ENCODE measurements at places on chromosomes 12 and 14.

DNA sequence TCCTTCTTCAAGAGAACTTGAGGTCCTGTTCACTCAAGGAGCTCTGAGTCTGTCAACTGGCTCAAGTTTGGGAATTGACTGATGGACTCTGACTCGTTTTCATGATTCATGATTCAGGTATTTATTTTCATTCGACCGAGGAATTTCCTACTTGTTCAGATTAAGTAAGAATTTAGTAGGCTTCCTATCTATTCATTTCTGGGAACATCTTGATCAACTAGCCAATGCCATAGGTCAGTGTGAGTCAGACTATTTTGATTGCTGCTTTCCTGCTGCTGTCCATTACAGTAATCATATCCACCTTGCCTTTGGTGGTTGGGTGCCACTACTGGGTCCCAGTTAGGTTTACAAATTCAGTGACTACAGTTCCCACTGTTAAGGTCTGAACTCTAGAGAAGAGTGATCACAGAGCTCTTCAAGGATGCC is 6.1 kb downstream of the FAM186A start:
- DNase-seq, result no peak

GRCh38 chr14:61344437-61345150 is 23.2 kb downstream of the PRKCH start:
- no peak for DNase-seq

- no peak for DNase-seq
Measured at GRCh38 chr14:75141967-75142366, 15.1 kb upstream of the NEK9 start.

DNA sequence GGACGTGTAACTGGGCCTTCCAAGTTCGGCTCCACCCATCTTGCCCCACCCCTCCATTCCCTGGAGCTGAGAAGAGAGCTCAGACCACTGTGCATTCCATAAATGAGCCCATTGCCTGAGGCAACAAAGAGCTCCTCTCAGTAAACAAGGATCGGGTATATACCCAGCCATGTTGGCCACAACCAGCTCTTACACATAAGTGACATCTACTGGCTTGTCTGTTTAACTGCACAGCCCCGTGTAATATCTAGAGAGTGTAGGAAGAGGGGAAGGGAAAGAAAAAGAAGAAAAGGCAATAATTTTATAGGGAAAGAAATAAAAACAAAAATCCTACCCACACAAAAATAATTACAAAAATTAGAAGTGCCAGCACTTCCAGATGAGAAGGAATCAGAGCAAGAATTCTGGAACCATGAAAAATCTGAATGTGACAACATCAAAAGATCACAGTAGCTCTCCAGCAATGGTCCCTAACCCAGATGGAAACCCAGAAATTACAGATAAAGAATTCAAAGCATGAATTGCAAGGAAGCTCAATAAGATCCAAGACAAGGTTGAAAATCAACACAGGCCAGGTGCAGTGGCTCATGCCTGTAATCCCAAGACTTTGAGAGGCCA is 308.1 kb downstream of the RPAP3 start:
- DNase-seq, result peak; percentile 59

DNA sequence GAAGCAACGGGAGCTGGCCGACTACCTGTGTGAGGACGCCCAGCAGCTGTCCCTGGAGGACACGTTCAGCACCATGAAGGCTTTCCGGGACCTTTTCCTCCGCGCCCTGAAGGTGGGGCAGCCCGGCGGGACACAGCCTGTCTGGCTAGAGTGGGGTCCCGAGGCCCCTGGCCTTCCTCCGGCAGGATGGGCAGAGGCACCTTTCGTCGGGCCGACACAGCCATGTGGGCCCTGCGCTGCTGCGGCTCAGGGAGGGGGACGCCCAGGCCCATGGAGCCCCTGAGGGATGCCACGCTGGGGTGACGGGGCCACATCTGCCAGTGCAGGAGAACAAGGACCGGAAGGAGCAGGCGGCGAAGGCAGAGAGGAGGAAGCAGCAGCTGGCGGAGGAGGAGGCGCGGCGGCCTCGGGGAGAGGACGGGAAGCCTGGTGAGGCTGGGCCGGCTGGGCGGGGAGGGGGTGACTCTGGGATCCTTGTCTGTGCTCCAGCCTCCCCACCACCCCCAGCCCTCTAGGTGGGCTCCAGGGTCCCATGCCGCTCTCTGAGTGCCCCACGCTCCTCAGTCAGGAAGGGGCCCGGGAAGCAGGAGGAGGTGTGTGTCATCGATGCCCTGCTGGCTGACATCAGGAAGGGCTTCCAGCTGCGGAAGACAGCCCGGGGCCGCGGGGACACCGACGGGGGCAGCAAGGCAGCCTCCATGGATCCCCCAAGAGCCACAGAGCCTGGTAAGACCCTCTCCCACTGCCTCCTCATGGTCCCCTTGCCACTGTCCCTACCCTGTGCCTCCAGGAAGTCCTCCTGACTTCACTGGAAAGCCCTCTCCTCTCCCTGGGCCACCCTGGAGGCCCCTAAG is 10.9 kb upstream of the ADSS1 start:
- no peak for DNase-seq

DNA sequence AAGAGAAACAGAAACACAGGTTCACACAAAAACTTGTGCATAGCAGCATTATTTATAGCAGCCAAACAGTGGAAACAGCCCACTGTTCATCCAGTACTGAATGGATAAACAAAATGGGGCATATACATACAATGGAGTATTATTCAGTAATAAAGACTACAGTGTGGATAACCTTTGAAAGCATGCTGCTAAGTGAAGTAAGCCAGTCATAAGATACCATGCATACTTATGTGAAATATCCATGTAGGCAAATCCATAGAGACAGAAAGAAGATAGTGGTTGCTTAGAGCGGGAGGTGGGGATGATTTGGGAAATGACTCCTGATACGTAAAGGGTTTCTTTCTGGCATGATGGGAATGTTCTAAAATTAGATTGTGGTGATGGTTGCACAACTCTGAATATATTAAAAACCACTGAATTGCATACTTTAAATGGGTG is 99.4 kb downstream of the CRADD start:
- DNase-seq, result no peak

- DNase-seq, result no peak
Measured at GRCh38 chr12:53795927-53796326, 44.1 kb upstream of the CISTR start.

DNA sequence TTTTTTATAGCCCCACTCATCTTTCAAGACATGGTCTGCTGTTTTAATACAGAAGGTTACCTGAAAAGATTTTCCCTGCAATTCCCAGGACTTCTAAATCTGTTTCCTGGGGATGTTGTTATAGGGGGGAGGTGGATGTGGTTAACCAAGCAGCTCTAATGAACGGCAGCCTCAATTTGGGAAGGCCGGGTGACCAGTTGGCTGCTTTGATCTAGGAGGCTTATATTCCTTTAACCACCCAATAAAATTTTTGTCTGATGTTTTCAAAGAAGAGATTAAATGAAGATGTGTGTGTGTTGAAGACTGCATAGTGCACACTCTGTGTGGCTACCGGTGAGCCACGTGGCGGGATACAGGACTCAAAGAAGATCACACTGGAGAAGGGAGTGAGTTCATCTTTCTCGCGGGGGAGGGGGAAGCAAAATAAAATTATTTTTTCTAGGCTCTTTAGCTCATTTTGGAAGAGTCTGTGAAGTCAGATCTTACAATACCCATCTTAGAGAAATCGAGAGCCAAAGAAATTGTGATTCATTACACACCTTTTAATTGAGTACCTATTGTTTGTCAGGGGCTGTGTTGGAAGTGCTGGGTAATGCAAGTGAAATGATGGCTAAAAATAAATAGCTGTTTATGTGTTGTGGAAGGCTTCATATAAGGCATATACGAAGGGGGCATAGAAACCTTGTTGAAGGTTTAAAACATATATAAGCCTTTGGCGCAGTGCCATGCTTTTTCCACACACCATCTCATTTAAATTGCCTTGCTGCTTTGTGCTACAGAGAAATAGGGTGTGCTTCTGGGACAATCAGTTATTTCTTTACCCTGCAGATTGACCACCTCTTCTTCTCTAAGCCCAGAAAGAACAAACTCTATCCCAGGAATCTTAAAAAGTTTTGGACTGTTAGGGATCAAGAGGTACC is 18.5 kb downstream of the ELK3 start:
- no peak for DNase-seq

Data from activated CD4-positive, alpha-beta T cell treated with anti-CD3 and anti-CD28 coated beads, Interleukin-2, amount 50 U/mL, for 24 hours (primary cell).